ENCODE measurements at places on chromosomes 16 and 17.

DNA sequence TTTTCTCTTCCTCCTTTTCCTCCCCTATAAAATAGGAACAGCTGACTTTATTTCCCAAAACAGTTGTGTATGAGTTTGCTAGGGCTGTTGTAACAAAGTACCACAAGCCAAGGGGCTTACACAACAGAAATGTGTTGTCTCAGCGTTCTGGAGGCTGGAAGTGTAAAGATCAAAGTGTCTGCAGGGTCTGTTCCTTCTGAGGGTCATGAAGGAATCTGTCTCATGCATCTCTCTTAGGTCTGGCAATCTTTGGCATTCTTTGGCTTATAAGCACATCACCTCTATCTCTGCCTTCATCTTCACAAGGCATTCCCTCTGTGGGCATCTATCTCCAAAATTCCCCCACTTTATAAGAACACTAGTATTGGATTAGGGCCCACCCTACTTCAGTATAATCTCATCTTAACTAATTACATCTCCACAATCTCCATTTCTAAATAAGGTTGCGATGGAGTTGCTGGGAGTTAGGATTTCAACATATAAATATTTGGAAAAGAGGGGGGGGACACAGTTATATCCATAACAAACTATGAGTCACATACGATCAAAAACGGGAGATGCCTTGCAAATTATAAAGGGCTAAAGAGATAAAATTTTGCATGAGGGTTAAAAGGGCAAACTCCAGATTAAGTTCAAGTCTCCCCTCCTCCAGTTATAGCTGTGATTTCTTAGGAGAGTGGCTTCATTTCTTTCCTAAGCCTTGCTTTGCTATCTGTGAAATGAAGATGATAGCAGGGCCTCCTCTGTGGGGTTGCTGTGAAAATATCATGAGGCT, 109.7 kb downstream of the VAT1L start:
- no peak for DNase-seq

GRCh38 chr16:58070585-58070984, 45.0 kb downstream of the MMP15 start:
- DNase-seq = no peak

- no peak for DNase-seq
Observed at GRCh38 chr16:373020-373598, 2.8 kb upstream of the MRPL28 start.

DNA sequence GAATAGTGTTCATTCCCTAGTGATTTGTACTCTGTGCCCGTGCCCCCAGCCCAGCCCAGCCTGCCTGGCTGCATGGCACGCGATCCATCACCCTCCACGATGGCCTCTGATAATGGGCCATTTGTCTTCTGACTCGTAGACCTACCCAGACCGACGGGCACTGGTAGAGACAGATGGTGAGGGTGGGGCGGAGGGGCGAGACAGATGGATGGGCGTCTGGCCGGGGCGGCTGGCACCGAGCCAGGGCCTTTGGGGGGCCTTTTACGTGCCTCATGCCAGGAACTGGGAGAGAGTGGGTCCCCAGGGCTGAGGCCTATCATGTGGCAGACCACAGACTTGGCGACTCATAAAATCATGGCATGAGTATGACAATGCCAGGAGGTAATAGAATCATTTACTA, 25.4 kb downstream of the CRHR1 start:
- no peak for DNase-seq

- DNase-seq = no peak
Observed at GRCh38 chr17:49646391-49647255, 31.3 kb downstream of the SPOP start.

DNA sequence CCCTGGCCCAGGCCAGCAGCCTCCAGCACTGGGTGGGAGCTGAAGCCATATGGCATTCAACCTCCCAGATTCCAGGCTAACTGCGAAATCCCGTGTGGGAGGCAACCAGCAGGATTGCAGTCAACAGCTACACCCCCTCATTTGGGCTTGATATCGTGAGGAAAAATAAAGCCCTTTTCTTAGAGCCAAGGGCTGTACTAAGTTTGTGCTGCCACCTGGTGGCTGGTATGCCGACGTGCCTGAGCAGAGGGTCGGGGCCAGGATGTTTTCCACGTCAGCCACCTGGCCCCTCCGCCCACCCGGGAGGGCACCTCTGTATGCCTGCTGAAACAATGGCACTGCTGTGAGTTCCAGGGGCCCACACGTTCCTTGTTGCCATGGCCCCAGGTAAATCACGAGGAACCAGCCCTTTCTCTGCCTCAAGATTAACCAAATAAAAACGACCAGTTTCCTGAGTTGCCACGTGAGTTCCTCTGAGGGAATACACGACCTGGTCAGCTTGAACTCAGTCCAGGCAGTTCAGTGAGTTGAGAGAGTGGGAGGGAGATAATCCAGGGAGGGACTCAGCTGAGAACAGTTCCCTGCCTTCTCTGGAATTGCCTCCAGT, 9.0 kb downstream of the TMEM98 start:
- DNase-seq = no peak

DNA sequence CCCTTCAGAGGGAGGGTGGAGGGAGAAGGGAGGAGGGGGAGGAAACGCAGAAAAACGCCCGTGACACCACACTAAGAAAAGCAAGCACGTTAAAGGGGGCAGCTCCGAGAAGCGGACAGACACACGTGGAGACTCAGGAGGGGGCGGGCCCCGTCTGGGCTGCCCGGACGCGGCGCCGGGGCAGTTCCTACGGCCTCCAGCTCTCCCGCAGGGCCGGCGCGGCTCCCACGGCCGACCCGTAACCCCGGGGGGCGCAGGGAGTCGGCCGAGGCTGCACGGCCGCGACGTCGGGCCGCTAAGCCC, 362 bp downstream of the KLHDC4 start:
- DNase-seq = no peak

- DNase-seq = no peak
Observed at GRCh38 chr16:4696172-4696904, 3.0 kb downstream of the NUDT16L1 start.

DNA sequence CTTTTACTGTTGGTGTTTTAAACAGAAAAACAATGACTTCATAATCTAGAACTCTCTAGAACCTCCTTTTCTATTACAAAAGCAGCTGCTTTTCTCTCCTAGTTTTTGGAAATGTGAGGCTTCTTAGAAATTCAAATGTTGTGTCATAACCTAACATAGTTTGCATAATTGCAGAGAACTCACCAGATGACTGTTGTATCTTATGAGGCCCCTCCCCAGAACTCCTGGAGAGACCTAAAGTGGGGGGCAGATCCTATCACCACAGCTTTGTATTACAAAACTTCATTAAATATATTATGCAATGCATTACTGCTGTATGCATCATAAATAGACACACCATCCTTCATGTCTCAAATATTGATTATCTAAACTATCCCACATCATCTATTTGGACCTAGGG, 538.7 kb upstream of the HSBP1 start:
- no peak for DNase-seq

DNA sequence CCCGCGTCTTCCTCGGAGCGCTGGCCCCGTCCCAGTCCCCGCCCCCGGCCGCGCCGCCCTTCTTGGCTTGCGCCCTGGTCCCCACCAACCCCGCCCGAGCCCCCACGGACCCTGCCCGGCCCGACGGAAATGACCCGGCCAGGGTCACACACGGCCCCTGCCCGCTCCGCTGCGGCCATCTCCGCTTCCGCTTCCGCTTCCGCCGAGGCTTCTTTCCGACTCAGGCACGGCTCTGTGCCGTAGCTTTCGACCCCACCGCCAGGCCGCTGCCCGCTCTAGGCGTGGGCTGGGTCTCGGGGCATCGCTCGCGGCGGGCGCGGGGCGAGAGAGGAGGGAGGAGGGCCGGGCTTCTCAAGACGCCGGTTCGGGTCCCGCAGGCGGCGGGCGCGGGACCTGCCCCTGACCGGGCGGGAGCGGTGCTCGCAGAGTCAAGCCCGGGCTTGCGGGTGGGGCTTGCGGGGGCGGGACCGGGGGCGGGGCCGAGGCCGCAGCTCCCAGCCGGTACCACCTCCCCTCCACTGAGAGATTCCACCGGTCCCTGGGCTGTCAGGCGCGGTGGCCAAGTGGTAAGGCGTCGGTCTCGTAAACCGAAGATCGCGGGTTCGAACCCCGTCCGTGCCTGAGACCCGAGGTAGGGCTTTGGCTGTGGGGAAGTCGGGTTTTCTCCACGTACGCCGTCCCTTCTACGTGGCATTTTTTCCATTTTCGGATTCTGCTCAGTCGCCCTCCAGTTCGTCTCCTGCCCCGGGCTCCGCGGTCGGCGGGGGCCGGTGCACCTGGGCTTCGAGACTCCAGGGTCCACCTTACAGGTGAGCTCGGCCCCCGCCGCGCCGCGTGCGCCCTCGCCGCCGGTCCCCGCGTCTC, 158.3 kb downstream of the RAB11FIP4 start:
- DNase-seq = peak; percentile 88

GRCh38 chr16:34054969-34055368, 595.6 kb downstream of the TP53TG3F start:
- no peak for DNase-seq

GRCh38 chr17:7570351-7570750, 8.6 kb downstream of the SENP3 start:
- DNase-seq = no peak

GRCh38 chr17:11205659-11206058, 35.4 kb upstream of the SHISA6 start:
- no peak for DNase-seq

- DNase-seq = no peak
Observed at GRCh38 chr17:35584061-35584460, 3.1 kb upstream of the AP2B1 start.

DNA sequence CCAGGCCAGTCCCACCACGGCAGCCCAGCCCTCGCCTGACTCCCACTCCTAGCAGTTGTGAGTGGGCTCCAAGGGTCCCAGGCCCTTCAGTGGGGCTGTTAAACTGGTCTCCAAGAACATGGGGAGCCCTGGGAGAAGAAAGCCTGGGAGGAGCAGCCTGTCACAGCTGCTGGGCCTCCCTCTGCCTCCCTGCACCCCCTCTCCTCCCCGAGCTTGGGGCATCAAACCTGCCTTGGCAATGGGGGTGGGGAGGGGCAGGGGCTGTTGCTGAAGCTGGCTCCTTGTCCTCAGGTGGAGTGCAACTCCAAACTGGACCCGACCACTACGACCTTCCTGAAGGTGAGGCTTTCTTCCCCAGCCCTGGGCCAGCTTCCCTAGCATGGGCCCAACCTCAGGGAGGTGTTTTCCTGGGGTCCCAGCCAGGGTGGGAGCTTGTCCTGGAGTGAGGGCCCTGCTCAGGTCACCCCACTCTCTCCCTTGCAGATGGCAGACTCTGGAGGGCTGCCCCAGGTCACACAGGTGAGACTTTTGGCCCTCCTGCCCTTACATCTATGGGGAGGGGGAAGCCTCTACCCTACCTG, 6.6 kb upstream of the SETD6 start:
- no peak for DNase-seq

DNA sequence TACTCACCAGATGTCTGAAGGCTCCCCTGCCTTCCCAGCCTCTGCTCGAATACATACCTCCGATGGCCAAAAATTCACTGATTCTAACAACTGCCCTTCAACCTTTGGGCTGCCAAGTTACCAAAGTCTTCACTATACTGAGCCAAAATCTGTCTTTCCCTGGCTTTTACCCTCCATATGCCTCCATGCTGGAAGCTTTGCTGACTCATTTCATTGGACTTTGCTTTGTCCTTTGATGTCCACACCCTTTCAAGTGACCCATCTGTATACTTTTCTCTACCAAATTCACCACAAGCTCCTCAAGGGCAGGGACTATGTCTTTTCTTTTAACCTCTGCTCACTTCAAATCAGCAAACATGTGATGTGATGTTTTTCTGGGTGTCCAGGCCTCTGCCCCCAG, 21.0 kb upstream of the MTMR4 start:
- DNase-seq = no peak

- DNase-seq = no peak
Observed at GRCh38 chr17:944266-944826, 35.2 kb downstream of the NXN start.

DNA sequence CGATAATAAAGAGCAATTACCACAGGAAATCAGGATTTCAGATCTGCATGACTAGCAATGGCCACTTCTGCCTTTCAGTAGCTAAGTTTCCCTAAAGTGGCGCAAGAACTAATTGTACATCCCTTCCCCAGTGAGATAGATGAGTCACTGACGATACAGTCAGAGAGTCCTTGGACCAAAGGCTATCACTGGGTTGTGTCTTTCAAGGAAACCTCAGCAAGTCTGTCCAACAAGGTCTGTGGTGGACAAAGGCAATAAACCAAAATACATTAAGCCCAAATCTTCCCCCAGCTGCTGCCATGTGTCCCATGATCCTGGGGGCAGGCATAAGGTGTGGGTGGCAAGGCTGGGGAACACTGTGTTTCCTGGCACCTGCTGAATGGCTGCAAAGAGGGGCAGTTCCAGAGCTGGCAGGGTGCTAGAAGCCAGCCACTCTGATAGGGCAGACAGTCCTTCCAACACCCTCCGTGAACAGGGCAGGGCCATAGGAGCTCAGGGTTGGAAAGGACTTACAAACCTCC, 20.5 kb upstream of the MTMR4 start:
- DNase-seq = no peak

GRCh38 chr17:63827801-63828221, 348 bp upstream of the FTSJ3 start:
- peak; percentile 27 for DNase-seq

DNA sequence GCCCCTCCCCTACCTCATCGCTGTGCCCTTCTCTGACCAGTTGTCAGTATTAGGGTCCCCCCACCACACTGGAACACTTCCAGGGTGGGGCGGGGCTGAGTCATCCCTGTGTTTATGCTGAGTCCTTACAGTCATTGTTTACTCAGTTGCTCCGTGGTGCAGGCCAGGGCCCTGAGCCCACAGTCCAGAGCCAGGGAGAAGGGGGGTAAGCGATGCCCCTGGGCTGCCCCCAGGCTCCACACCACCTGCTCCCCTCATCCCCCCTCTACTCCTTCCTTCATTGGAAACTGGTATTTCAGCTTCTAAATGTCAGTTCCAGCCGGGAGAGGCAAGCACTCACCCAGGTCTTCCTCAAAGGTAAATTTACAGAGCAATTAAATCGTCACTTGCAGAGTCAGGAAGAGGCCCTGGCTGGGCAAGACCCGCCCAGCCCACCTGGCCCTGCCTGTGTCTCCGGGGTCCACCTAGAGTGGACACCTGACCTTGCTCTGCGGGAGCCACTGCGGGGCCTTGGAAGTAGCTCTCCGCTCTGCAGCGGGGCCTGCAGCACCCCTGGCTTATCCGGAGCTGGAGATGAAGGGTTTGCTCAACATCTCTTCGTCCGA, 4.8 kb downstream of the ATP2A3 start:
- no peak for DNase-seq

DNA sequence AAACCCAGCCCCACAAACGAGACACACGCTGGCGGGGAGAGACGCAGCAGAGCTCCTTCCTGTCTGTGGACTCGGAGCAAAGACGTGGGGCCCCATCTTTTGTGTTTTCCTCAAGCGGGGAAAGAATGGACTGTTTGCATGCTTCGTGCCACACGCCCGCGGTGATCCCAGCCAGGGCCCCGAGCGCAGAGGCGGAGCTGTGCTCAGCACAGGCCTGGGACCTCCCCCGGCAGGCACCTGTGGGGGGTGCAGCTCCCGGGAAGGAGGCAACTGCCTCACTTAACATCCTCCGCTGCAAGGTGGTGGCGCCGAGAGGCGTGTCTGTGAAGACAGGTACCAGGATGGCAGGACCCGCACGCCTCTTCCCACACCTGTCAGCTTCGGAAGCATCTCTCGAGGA, 19.1 kb downstream of the TRARG1 start:
- DNase-seq = no peak
